ENCODE measurements at places on chromosomes 11 and 22.
A peak's percentile ranks its signal among the peaks of the same experiment; 100 is the strongest.

- DNase-seq: peak; percentile 5
These were observed 31.9 kb upstream of the IGLL5 start for GRCh38 chr22:22855617-22856308.

DNA sequence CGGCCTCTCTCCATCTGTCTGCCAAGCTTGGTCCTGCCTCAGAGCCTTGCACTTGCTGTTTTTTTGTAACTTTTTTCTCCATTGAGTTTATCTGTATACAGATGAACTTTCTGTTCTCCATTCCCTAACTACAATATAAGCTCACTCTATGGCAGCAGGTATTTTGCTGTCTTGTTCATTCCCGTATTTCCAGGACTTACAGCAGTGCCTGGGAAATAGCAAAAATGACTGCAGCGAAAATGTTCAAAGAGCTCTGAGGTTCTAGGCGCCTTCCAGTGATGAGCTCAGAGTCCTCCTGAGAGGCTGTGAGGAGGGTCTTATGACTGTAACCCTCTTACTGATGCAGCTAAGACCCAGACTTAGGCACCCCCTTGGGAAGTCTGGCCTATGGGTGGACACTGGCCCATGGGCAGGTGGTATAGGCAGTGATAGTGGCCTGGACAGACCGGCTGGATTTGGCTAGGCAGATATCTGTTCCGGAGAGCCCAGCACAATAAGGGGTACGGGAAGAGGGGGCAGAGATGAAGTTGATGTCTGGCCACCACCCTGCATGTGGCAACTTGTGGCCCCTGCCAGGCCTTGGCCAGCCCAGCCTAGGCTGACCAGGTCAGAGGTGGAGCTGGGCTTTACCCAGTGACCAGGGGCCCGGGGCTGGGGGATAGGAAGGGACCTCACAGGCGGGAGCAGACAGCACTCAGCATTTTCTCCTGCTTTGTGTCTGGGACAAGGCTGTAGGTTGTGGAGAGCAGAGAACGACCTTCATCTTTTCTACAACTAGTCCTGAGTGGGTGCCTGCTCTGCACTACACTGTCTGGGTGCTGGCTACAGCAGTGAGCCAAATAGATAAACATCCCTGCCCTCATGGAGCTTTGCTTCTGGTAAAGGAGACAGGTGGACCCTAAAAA, 4.6 kb downstream of the ATF4 start:
- peak; percentile 50 for DNase-seq

- DNase-seq: peak; percentile 63
These were observed 3.9 kb downstream of the TMEM134 start for GRCh38 chr11:67465189-67465510.

DNA sequence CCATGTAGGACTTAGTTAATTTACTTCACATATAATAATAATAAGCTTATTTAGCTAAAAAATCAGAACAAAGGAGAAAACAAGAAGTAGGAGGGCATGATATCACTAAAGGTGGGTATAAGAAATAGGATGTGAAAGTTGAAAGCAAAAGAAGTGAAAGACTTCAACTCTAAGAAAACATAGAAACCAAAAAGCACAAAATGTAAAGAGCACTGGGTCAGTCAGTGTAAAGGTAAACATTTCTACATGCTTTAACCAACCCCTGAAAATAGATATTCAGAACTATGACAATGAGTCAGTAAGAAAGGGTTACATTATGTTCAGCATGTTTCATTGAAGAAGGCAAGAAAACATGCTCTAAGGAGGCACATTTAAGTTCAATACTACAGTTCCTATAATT, 298.8 kb downstream of the SWAP70 start:
- no peak for DNase-seq

- no peak for DNase-seq
These were observed 13.4 kb downstream of the APLNR start for GRCh38 chr11:57223601-57224000.
